ENCODE measurements at places on chromosomes 4 and X.

GRCh38 chr4:120853161-120853935 lies 69.2 kb downstream of the PRDM5 start:
- DNase-seq, result no peak

GRCh38 chrX:148599404-148599803 lies 99.0 kb downstream of the AFF2 start:
- no peak for DNase-seq

DNA sequence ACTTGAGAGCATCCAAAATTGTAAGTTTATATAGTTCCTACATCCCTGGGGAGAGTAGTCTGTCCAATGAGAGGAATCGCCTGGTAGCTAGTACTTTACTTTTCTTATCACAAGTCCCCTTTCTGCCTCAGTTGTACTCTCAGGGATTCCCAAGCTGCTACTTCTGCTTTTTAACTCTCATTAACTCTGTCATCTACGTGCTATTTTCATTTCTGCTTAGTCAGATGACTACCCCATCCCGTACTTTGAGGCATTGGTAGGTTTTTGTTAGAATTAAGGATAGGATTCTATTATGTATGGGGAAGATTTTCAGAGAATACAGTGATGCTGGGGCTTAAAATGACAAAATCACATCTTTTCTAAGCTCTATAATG lies 24.7 kb downstream of the RBPJ start:
- no peak for DNase-seq

- DNase-seq, result no peak
Measured at GRCh38 chrX:15882704-15883539, 28.3 kb upstream of the AP1S2 start.

GRCh38 chr4:98516441-98517217 lies 141.8 kb downstream of the TSPAN5 start:
- DNase-seq, result no peak

DNA sequence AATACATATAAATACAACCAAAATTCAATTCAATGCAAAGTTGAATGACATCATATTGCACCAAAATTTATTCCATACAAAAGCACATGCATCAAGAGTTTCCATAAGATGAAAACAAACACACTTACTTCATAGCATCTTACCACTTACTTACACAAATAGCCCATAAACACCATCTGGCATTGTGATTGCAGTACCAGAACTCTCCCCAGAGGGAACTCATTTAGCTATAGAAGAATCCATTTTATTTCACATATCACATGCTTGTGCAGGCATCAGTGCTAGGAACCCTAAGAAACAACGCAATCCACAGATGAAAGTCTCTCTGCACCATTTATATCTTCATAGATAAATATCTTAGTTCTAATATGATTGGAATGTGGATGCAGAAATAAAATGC lies 77.9 kb downstream of the SLC7A11 start:
- DNase-seq, result no peak

DNA sequence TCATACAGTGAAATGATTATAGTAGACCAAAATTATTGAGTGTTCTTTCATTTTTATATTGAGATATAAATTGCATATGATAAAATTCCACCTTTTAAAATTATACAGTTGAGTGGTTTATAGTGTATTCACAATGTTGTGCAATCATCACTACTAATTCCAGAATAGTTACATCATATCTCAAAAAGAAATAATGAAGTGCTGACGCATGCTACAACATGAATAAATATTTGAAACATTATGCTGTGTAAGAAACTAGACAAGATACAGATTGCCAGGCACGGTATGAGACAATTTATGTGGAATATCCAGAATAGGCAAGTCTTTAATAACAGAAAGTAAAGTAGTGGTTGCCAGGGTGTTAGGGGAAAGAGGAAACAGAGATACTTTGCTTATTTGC lies 871.7 kb downstream of the FAM133A start:
- no peak for DNase-seq

- no peak for DNase-seq
Measured at GRCh38 chr4:1714303-1715001, 2.3 kb upstream of the SLBP start.

DNA sequence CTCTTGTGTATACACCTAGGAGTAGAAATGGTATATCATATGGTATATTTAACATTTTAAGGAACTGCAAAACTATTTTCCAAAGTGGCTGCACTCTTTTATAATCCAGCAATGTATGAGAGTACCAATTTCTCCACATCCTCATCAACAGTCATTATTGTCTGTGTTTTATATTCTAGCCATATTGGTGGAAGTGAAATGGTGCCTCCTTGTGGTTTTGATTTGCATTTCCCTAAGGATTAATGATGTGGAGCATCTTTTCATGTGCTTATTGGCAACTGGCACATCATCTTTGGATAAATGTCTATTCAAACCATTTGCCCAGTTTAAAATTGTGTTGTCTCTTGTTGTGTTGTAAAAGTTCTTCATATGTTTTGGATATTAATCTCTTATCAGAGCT lies 9.6 kb downstream of the BMP15 start:
- DNase-seq, result no peak

DNA sequence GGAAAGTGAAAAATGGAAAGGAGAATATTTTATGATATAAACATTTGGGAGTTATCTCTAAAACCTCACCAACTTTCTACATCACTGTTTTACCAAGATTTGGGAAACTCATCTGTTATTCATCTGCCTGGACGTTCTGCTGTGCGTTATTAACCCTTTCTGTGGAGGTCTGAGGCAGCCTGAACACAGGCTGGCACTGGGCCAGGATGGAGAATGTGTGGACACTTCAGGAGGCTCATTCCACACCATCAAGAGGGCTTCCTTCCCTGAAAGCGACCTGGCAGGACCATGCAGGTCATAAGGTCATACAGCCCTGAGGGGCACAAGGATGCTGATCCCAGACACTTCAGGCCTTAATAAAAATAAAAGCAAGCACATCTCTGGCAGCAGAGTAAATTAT lies 31.2 kb upstream of the TMEM184C start:
- no peak for DNase-seq

DNA sequence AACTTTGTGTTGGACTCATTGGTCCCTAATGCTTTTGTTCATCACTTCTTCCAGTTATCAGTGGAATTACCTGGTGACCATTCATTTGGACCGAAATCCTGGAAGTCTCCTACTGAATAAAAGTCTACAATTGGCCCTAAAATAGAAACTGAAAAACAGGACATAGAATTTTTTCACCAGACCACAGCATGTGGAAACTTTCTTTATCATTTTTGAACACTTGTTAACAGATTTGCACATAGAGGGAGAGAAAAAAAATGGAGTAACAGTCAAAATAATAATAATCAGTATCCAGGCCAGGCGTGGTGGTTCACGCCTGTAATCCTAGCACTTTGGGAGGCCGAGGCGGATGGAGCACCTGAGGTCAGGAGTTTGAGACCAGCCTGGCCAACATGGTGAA lies 7.1 kb downstream of the EPGN start:
- no peak for DNase-seq

DNA sequence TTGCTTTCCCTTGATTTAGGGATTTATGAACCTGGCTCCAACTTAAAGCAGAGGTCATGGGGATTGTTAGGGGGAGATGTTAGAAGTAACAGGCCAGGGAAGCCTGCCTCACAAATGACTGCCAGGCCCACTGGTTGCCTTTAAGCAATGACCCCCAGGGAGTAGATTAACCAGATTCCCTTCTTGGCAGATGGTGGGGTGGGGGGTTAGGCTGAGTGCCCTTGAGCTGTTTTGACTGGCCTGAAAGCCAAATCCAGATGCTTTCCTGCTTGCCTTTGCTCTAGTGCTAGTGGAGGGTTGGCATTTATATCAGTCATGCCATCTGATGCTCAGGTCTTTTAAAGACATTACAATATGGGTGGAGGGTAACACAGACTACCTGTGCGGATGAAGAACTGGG lies 128.1 kb downstream of the TMEM164 start:
- DNase-seq, result no peak

DNA sequence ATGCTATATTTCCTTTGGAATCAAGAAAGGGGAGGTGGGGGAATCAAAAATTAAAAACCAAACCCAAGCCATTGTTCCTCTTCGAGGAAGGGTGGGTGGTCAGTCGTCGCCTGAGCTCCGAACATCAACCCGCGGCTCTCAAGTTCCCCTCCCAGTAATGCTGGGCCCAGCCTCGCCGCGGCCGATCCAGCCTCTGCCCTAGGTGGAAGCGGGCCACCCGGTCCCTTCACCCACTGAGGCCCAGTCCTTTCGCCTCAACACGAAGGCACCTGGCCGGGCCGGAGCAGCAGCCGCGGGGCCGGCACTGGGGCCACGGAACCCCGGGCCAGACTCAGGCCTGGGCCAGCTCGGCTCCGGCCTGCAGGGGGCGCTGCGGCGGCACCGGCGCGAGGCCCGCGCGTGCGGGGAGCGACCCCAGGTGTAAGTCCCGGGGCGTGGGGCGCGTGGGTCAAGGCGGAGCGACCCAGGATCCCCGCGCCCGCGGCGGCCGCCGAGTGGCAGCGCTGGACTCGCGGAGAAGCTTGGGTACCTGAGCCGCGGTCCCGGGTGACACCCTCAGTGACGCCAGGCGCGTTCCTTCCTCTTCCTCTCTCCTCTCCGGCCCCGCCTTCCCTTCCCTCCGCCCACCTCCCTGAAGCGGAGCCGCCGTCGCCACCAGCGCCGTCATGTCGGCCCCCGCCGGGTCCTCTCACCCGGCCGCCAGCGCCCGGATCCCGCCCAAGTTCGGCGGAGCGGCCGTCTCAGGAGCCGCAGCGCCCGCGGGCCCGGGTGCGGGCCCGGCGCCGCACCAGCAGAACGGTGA lies at the start of gene SEC24B:
Gene SEC24B, plus strand, starts transcription at position 611 of the 802 bp plus-strand sequence. Its CDS starts 55 bp downstream, at position 666.
- peak; percentile 81 for DNase-seq

DNA sequence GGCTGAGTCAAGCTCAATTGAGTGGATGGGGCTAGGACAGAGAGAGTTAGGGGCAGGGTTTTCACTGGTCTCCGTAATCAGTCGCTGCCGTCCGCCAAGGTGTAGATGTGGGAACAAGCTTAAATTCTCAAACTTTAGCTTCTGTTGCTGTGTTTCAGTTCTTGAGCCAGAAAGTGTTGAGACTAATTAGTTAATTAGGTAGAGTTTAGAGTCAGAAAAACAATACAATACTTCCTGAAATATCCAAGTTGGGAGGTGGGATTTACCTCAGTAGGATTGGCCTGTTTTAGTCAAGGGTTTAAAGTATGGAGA lies 1.1 kb upstream of the UBE2D3 start:
- DNase-seq, result no peak

DNA sequence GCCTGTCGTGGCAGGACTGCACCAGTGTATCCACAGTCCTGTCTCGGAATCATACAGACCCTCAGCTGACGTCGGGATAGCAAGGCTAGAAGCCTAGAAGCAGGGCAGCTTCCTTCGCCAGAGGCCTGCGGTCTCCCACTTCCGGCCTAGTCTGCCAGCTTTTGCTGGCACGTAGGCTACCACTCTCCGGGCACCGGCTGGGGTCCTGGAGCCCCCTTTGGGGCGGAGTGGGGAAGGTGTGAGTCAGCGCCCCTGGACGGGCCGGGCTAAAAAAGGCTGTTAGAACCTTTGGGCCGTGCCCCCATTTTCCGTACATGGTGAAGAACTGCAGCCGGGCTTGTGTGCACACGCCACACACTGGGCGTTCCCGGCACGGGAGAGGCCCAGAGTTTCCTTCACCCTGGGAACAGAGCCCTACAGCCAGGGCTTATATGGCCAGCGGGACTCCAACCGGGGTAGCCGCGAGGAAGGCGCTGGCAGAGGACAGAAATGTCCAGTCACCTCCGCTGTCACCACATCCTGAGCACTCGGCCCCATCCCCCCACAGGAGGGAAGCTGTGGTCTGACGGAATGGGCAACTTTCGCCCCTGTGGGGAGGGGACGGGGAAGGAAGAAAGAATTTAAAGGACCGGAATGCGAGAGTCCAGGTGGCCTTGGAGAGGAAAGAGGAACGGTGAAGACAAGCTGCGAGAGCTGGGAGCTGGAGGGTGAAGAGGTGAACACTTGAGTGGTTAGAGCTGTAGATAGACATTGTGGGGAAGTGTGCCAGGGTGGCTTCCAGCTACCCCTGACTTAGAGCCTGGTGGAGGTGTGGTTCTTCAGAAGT lies 4.6 kb downstream of the MAGIX start:
- DNase-seq, result peak; percentile 45

DNA sequence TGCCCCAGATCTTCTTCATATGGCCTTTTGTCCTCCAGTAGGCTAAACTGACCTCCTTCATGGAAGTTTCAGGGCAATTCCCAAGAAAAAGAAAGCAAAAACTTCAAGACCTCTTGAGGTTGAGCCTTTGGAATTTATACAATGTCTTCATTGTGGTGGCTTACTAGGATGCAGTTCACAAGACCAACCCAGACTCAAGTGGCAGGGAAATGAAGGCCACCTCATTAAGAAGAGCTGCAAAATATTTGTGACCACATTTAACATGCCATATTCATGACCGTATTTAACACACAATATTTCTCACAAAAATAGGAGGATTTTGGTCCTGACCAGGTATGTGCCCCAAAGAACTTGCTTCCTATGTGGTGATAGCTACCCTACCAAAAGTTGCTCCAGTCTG lies 605.5 kb upstream of the PITX2 start:
- no peak for DNase-seq

GRCh38 chr4:64584125-64584524 lies 174.9 kb upstream of the TECRL start:
- no peak for DNase-seq

DNA sequence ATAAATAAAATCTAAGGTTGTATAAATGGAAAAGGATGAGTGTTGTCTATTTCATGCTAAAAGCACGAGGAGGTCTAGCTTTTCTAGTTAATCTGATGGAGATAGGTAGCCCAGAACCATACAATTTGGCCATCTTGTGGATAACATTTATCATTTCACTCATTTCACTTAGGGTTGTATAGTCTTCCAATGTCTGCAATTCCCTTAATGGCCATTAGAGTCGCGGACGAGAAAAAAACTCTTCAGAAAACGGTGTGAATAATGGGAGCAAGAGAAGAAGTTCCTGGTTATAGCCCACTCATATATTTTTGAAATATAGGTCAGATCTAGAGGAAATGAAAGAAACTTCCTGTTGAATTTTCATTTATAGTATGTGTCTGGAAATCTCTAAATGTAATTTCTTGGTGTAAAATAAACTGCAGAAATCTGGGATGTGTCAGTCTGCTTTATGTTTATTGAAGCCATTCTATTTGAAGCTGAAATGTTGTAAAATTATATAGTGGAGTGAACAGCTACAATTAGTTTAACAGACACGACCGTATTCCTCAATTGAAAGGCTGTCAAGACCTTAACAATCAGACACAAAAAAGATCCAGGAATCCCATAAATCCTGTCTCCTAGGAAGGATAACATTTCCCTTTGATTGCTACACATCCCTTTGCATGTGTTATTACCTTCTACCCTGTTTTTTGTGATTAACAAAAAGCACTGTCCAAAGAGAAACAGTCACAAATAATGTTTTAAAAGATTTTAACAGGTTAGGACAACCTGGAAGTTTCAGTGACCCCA lies 47.7 kb upstream of the MGST2 start:
- no peak for DNase-seq

GRCh38 chr4:67546004-67546356 lies 677 bp upstream of the CENPC start:
- no peak for DNase-seq

Measured in germinal center (tissue), 1 donor.